ELR (cell line): ENCODE measurements at places on chromosomes 3 and 15.

GRCh38 chr3:196677931-196678330, 34.1 kb downstream of the CEP19 start:
- DNase-seq, result no peak

DNA sequence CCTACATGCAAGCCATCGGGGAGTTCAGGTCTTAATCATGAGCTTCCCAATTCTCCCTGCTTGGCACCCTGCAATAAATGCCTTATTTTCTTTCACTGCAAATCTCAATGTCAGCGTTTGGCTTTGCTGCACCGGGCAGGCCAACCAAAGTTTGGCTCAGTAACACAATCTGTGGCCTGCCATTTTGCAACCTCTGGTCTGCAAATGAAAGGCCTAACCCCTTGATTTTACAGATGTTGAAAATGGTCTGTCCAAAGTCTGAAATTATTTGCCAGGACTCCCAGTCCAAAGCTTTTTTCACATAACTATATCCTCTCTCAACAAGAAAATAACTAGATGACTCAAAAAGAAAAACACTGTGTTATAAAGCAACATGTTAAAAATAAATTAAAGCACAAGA, 34.0 kb upstream of the LEKR1 start:
- DNase-seq, result no peak

DNA sequence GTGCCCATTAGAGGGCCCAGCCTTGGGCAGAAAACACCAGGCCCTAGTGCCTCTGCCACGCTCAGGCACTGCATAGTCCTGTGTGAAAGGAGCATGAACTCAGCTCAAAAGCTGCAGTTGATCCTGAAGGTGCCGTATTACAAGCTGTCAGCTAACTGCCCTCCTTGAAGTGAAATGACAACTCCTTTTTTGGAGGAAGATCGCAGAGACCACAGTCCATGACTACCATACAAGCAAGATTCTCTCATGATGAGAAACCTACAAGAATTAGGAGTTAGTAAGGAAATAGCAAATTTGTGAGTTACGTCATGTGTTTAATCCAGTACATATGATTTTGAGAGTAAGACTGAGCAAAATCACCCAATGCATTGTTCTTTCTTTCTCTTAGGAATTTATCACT, 513.9 kb upstream of the NR2F2 start:
- no peak for DNase-seq

- DNase-seq, result no peak
Measured at GRCh38 chr15:65757256-65757655, 34.8 kb downstream of the DENND4A start.

DNA sequence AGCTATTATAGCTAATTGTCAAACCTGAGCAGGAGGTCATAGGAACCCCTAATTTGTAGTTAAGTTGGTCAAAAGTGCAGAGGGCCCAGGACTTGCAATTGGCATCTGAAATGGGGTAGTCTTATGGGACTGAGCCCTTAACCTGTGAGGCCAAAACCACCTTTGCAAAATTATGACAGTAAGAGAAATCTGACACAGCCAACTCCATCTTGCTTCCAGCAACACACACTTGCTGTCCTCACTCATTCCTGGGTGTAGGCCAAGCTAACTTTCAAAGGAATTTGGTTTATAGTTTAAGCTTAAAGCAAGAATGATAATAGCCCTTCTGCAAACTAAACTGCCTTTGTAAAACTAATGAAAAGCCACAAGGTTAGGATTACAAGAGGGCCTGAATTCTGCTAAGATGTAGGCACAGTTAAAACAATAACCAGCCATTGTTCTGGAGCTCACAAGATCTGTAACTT, 57.6 kb upstream of the FRMD4B start:
- no peak for DNase-seq

GRCh38 chr3:115943579-115943978, 320.3 kb downstream of the GAP43 start:
- no peak for DNase-seq

DNA sequence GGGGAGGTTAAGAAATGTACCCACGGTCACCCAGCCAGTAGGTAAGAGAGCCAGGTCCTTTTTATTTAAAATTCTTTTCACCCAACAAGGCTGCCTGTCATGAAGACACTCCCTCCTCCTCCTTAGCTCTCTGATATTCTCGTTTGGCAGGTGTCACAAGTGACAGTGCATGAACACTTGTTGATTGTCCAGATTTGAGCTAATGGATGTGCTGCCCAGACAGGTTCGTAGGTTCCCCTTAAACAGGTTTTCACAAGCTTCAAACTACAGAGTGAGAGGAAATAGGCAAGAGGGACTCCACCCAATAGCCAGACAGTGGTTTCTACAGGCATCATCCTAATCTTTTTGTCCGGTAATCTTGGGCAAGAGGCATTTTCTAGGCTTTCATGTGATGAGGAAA, 32.2 kb downstream of the ATP13A4 start:
- DNase-seq, result no peak

GRCh38 chr3:142586803-142587406, 8.4 kb upstream of the ATR start:
- DNase-seq, result peak; percentile 91

DNA sequence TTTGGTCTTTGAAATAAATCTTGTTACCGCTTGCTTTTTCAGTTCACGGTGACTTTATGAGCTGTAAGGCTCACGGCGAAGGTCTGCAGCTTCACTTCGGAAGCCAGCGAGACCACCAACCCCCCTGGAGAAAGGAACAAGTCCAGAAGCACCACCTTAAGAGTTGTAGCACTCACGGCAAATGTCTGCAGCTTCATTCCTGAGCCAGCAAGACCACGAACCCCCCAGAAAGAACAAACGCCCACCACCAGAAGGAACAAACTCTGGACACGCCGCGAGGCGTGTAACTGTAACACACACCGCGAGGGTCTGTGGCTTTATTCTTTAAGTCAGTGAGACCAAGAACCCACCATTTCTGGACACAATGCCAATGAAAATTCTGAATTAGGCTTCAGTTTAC, 28.8 kb downstream of the GOLGA6A start:
- no peak for DNase-seq

DNA sequence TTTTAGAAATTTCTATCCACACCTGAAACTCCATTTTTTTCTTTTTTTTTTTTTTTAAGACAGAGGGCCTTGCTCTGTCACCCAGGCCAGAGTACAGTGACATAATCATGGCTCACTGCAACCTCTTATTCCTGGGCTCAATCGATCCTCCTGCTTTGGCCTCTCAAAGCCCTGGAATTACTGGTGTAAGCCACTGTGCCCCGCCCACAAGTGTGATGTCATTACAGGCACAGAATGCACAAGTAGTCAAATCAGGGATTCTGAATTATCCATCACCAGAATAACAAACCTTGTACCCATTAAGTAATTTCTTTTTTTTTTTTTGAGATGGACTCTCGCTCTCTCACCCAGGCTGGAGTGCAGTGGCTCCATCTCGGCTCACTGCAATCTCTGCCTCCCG, 1.9 kb downstream of the UQCRC1 start:
- peak; percentile 37 for DNase-seq

DNA sequence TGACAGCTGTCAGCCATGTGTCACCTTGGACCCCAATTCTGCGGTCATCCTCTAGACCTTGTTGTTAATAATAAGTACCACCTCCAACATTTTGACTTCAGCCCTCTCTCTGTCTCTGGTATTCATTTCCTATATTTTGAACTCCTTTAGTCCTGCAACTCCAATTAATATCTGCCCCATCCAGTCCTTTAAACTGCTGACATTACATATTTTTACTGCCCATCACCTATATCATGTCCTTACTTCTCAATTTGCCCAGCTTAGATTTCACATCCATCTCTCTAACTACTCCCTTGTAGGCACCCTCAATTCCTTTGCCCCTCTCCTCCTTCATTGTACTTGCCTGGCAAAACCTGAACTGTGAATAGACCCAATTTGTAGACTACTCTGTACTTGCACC, 73.5 kb downstream of the SCN10A start:
- no peak for DNase-seq

GRCh38 chr15:35430301-35430700, 115.7 kb downstream of the DPH6 start:
- no peak for DNase-seq
